ENCODE measurements at places on chromosomes 12 and 14.

DNA sequence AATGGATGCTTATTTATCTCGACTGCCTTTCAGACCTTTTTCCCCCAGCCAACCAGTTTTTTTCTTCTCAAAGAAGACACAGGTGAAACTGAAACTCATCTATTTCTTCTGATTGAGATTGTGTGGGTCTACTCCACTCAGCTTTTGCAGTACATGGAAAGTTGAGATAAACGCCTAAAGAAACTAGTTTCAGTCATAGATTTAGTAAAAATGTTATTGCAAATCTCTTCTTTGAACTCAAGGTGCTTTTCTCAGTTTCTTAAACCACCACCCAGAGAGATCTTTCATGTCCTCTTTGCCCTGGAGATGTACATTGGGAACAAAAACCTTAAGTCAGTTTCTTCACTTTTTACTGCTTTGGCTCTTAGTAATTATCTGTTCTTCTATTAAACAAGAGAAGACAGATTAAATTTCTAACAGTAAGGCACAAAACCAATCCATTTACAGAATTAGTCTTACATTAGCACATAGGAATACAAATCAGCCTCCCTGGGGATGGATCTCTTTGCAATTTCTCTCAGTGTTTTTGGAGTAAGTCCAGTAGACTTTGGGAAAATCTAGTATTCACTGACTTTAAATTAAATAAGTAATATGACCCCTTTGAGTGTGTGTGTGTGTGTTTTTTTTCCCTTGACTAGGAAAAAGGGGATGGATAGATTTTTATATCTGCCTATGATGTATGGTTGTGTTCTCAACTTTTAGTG lies 11.6 kb downstream of the FBXW8 start:
- DNase-seq: no peak

DNA sequence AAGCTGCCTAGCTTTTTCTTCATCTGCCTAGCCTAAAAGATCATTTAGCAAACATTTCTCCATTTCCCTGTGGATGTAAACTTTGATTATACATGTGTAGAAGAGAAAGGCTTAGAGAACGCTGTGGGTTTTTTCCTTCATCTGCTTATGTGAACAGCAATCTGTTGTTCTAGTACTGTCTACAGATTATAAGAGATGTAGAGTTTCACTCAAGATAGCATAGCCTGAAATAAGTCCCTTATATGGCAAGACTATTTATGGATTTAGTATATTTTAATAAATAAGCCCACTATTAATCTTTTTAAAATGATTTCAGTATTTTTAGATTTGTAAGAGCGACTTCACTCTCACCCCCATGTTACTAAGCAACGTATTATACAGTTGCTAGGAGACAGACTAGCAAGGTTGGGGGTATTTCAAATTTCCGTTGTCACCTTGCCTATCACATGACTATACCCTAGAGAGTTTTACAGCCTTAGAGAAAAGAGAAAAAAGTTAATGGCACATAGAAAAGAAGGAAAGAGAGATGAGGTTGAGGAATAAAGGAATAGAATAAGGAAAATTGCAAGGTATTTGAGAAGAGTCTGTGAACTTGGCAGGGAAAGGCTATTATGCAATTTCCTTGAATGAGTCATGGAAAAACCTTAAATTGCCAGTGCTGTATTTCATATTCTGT lies 12.2 kb upstream of the TUBA1A start:
- DNase-seq: no peak

DNA sequence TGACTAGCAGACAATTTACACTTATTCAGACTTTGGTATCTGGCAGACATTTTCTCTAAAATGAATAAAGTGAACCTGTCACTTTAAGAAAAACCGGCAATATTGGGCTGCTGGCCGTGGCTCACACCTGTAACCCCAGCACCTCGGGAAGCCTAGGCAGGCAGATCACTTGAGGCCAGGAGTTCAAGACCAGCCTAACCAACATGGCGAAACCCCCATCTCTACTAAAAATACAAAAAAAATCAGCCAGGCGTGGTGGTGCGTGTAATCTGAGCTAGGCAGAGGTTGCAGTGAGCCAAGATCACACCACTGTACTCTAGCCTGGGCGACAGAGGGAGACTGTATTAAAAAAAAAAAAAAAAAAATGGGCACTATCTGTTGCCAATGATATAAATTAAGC lies 11.5 kb downstream of the DUSP16 start:
- DNase-seq: no peak

DNA sequence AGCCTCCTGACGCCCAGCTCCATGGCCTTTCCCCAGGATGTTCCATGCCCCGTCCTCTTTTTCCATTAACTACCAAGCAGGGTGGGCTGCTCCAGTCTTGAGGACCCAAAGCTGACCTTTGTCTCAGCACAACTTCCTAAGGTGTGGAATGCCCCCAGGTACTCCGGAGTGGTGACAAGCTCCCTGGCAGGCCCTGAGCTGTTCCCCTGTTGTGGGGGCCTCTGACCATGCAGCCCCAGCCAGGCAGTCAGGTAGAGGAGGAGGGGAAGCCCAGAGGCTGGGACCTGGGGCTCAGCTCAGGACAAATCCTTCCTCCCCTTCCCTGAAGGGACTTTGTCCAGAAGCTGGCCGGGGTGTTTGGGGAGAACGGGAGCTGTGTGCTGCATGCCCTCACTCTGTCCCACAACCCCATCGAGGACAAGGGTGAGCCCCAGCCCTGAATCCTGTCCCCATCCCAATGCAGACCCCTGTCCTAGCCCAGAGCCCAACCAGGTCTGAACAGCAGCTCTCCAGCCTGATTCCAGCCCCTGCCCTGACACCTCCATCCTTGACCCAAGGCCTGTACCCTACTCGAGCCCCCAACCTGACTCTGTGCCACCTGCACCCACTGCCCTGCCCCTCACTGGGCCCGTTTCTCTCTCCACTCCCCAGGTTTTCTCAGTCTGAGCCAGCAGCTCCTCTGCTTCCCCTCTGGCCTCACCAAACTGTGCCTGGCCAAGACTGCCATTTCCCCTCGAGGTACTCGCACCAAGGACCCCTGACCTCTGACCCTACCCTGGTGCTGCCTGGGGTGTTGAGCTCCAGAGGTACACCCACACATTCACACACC lies 4.4 kb downstream of the CARMIL3 start:
- no peak for DNase-seq

DNA sequence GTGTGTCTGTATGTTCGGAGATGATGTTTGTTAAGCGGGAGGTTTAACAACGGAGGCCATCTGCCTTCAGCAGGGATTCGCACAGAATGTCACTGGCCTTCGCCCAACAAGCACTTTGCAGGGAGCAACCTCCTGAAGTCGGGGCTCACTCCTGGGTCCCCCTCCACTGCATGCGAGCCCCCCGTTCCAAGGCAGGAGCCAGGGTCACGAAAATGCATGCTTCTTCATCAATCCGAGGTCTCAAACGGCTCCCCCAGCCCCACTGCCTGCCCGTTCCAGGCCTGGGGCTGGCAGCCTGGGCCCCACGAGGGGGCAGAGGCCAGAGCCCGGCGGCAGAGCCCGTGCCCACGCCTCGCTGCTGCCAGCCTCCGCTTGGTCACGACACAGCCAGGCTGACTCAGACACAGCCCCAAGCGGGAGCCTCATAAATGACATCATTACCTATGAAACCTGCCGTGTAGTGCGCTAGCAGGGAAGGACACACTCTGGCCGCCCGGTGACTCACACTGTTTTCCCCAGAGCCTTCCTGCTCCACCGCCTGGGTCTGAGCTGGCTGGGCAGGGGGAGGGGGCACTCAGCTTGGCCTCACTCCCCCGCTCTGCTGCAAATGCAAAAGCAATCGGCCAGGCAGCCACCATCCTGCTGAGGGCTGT lies 169.5 kb upstream of the RTL1 start:
- no peak for DNase-seq

DNA sequence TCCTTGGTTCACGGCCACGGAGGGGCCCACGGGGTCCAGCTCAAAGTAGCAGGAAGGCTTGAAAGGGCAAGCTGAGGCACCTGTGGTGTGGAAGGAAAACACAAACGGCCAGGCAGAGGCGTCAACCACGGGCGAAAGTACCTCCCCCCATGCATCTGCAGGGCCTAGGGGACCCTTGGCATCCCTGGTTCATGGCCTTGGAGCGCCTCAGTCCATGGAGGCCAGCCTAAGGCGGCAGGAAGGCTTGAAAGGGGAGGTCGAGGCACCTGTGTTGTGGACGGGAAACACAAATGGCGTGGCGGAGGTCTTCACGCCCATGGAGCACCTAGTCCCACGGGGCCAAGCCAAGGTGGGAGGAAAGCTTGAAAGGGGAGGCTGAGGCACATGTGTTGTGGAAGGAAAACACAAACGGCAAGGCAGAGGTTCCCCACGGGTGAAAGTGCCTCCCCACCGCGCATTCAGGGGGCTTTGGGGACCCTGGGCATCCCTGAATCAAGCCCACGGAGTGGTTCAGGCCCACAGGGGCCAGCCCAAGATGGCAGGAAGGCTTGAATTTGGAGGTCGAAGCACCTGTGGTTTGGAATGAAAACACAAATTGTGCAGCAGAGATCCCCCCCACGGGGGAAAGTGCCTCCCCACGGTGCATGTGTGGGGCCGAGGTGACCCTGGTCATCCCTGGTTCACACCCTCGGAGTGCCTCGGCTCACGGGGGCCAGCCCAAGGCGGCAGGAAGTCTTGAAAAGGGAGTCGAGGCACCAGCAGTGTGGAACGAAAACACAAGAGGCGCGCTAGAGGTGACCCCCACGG lies 380.8 kb downstream of the ALG10 start:
- DNase-seq: no peak

- no peak for DNase-seq
Observed at GRCh38 chr12:104596898-104597843, 140.4 kb downstream of the CHST11 start.

DNA sequence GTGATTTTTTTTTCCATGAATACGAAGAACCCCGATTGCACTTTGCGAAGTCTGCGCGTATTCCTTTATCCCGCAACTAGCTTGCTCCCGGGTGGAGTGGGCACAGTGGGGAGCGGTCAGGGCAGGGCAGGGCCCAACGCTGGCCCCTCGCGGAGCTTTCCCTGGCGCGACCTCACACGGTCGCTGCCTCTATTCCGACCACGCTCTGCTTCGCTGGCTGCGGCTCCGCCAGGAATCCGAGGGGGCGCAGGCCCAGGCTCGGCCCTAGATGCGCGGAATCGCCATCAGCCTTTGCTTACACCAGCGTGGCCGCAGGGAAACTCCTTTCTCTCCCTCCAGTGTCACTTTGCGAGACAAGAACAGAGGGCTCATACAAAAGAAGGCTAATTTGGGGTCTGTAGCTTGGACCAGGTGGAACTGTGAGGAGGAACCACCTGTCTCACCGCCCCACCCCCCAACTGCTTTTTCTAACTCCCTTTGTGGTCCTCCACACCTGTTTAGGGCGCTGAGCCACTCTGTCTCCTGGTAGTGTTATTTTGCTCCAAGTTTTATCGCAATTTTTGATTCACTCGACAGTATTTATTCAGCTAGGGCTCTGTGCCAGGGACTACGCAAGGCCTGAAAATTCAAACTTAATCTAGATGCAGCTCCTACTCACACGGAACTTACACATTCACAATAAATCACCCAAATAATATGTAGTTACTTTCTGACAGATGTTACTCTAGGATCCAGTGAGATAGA lies 3.1 kb upstream of the NKX2-1 start:
- no peak for DNase-seq

- no peak for DNase-seq
Observed at GRCh38 chr12:124364543-124364942, 69.7 kb downstream of the RFLNA start.

DNA sequence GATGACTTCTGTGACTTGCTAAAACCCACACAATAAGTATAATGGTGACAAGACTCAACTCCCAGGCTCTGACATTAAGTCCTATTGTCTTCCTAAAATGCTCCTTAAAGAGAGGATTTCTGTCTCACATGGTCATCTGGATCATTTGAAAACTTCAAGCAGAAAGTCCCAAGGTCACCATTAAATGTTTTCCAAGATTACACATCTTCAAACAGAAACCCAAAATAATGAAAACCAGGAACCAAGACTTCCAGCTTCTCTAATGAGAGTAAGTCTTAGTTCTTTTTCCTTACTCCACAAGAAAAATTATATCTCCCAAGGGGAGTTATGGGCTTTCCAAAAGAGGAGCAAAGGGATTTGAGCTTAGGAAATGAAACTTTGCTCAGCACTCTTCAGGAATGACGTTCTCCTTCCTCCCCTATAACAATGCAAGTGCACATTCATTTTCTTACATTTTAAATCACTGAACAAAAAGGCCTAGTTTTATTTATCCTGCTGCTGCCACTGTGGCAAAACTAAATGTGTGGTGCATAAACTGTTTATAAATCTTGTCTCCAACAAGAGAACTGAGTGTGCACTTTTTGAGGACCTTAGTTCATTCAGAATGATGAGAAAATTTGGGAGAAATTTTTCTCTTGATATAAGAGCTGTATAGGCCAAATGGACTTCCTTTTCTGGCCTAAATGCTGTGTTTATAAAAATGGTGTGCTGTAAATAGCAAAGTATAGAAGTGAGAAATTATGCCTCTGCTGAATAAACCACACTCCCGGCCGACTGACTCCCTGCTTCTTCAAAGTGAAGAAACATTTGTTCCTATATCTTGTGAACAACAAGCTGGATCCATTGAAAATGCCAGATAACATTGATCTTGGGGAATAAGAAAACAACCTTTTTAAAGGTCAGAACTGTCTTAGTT lies 148.4 kb upstream of the PLEKHG7 start:
- no peak for DNase-seq

DNA sequence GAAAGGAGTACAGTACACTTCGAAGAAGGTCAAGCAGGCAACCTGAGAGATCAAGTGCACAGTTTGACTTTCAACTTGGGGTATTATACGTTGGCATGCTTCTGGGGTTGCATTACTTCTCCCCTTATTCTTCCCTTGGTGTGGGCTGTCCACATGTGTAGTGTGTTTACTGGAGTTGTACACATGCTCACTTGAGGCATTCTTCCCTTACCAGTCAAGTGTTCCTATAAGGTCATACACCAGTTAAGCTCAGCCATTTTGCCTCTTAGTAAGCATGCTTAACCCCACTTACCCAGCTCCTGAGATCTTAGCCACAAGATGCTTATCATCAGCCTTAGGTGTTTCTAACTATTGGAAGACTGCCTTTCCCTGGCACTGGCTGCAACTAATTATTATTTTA lies 63.8 kb downstream of the C12orf42 start:
- DNase-seq: no peak

DNA sequence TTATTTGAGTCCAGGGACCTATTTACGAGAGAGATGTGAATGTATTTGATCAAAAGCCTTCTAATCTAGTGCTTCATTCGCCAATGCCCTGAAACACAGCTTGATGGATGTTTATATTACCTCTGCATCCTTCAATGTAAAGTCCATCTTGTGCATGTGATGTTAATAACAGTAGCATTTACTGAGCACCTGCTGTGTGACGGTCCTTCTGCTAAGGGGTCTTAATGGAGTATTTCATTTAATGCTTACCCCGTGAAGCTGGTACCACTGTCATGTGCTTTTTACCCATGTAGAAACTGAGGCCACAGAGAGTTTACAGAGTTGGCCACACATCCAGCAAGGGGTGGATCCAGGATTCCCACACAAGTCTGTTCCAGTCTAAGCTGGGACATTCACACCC lies 237.3 kb downstream of the ADGRD1 start:
- DNase-seq: no peak

Measured in hypothalamus (tissue), 51 donors.